ENCODE measurements at places on chromosomes 11 and 22. TPM values are rescaled to one million over a fixed set of nuclear protein-coding genes. Genes with fewer than 3 reads are reported as not detected.

- no peak for DNase-seq
Measured at GRCh38 chr22:27603800-27604144, 197.8 kb downstream of the MN1 start.

DNA sequence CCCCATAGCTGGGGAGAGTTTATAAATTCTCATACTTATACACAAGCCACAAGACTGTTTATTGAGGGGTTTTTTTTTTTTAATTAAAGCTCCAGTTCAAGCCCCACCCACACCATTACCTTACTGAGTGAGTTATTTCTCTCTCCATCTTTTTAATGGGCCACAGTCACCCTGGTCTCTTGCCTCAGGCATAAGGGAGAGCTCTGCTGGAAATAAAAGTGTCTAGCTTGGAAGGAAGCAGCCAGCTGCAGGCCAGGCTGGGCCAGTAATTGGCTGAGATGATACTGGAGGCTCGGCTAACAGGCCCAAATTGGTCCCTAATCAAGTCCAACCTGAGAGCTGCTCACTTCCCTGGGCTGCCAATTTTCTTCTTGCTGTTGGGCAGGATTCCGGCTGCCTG is 174.1 kb downstream of the INSC start:
- DNase-seq = no peak

DNA sequence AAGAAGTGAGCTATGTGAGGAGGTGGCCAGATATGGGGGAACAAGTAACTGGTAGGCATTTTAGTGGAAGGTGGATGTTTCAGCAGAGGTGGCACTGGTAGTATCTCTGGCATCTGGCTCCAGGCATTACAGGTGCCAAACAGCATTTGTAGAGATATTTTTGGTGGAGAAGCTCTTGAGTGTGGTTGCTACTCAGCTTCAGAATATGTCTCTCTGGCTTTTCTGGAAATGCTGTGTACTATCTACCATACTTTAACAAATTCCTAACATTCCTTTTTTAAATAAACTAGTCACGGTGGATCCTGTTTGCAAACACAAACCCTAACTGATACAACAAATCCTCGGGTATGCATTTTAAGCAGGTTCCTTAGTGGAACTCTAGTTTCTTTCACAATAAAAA is 128.0 kb downstream of the BARX2 start:
- DNase-seq = no peak

DNA sequence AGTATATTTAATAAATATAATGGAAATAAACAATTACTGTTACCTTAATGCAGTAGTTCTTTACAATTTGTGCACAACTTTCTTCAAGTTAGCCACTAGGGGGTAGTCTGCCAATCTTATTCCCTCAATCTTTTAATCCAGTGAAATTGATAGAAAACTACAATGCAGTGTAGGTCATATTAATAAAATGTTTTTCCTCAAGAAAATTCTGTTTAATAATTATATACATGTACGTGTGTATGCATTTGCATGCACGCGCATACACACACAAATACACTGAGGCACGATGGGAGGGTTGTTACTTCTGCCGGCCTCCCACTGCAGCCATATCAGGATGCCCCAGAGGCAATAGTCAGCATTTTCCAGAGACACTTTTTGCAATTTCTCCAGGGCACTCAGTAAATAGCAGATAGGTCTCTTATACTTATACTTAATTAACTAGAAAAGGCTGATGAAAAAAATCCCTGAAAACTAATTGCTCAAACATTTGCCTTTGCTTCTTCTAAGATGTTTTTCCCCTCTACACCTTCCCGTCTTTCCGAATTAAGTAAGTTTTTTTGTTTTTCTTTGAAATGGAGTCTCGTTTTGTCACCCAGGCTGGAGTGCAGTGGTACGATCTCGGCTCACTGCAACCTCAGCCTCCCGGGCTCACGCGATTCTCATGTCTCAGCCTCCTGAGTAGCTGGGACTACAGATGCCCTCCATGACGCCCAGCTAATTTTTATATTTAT is 3.1 kb downstream of the GAB2 start:
- DNase-seq = peak; percentile 53

DNA sequence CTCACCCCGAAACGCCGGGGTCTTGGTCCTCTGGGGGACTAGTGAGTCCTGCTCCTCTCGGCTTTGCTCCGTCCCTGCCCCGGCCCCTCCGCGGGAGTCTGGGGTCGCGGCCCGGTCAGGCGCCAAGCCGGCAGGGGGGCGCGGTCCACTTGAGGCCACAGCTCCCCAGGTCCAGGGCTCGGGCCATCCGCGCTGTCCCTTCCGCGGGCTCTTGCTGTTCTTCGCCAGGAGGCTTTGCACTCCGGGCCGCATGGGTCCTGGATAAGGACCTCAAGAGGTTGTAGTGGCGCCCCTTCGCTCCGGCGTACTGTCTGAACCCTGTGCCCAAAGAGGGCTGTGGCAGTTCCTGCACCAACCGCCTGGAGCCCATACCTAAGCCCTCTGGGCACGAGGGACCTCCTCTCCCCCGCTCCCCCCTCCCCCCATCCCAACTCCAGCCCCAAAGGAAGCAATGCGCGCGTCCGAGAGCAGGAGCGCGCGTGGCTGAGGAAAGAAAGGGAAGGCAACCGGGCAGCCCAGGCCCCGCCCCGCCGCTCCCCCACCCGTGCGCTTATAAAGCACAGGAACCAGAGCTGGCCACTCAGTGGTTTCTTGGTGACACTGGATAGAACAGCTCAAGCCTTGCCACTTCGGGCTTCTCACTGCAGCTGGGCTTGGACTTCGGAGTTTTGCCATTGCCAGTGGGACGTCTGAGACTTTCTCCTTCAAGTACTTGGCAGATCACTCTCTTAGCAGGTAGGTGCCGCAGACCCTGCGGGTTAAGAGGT is at the start of gene ADM:
Gene ADM, plus strand, starts transcription at position 579 of the 767 bp plus-strand sequence. CDS start 628 bp downstream, outside the sequence.
- DNase-seq = peak; percentile 92

- no peak for DNase-seq
Measured at GRCh38 chr11:15483205-15483604, 368.5 kb downstream of the INSC start.

GRCh38 chr11:95241681-95242081 is 10.7 kb upstream of the SESN3 start:
- DNase-seq = no peak

DNA sequence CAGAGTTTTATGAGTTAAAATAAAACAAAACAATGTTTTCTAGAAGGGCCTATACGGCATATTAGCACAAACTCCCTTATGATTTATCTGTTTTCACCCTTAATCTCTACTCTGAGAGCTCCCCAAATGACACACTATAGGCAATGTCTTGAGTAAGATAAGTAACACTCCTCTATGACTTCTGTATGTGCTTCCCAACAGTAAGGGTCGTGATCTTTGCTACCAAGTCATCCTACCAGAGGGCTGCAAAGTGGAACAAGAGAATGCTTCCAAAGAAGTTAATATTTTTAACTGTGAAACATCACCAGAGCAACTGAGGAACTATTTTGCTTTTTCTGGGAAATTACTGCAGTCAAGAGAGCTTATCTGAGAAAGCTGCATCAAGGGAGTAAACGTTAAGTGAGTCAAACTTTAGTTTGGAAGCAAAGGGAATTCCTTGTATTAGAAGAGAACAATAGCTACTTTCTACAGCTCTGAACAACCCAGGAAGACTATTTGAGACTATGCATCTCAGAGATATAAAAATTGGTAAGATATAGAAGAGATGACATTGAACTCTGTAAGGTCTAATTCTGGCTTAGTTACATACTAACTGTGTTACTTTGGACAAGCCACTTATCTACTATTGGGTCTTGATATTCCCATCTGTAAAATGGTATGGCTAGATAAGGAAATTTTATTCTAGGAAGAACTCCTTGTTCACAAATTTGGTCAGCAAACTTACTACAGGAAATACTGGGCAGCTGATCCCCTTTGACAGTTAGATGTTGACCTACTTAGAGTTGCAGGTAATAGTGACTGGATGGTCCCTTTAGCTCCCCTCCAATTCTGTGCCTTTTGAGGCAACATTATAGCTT is 43.7 kb upstream of the CCDC34 start:
- DNase-seq = no peak

Gene ARHGEF17
- total RNA-seq = 27.6 TPM

Gene C11orf86
- total RNA-seq = not detected

Gene GGT1
- total RNA-seq = 0.63 TPM

Gene KDELR3
- total RNA-seq = 11.5 TPM

Gene NLRP14
- total RNA-seq = not detected

Gene SLC3A2
- 896 TPM for total RNA-seq

All from MCF 10A (cell line).